ENCODE measurements at places on chromosomes 6 and 20.

DNA sequence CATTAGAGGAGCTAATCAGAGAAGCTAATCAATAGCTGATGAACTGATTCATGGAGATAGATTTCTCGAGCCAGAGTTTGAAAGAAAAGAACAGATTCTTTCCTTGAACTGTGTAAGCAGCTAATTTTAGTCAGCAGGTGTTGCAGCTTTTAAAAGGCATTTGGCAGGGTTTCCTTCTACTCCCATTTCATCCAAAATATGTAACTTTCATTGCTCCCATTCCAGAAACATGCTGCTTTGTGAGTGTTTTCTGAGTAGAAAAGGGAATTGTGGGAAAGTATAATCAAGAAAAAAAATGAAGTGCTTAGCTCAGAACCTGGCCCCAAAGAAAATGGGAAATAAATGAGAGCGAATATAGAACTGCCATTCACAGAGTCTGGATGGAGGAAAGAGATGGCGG is 20.8 kb downstream of the SLC35F1 start:
- DNase-seq = no peak

DNA sequence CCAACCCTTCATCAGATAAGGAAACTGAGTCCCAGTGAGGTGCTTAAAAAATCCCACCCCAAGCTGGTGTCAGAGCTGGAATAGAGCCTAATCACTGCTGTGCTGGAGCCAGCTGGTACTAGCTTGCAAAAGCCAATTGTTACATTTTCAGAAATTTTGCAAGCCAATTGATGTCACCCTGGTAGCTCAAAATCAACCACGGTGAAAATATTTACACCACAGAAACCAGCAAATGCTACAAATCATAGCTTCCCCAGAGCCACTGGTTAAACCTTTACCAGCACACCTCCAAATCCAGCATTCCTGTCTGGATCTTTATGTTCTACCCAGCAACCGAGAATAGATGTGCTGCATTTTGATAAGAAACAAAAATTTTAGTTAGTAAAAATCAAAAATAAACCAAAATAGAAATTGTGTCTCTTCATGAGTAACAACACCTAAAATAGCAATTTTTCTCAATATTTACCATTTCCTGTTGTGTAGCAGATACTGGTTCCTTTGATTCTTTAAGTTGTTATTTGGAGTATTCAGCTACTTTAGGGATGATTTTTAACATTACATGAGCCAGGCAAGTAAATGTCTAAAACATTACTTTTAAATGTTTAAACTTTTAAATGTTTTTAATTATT is 7.2 kb upstream of the LCA5 start:
- no peak for DNase-seq

DNA sequence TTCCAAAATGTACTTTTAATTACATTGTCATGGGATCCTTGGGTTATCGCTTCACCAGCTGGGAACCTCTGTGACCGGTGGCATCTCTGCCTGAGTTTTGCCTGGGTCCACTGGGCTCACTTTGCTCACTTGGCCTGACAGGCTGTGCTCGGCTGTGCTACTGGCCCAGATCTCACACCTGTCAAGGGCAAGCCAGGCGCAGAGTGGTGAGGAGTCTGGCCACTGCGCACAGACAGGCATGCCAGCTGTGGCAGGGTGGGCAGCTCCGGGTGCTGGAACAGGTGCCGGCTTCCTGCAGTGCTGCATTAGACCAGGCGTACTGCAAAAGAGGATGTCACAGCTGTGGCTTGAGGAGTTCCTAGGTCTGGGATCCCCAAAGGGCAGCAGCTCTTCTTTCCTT is 489.8 kb downstream of the TENT5A start:
- DNase-seq = no peak

DNA sequence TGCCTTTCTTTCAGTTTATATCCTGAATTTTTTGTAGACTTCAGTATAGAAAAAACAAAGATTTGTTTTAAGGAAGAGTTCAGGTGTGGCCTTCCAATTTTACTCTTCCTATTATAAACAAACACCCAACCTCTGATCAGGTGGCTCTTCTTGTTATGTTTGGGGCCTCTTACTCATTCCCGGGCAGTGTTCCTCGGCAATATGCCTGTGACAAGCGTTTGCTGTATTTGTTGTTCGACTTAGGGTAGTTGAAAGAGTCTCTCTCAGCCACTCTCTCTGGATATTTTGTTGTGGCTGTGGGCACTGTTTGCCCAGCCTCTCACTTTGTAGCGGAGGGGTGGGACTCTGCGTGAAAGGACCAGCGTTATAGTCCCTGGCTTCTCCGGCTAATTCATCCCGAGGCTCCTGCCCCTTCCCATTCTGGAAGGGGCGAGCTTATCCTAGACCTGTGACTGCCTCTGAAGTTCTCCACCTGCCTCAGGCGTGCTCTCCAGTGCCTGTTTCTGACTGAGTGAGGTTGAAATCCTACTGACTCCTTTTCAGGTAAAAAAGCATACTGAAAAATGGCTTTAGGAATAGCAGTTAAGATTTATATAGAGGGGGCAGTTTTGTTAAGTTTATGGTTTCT is 97.4 kb downstream of the PLCB4 start:
- no peak for DNase-seq

GRCh38 chr6:106511288-106512047 is 117.8 kb downstream of the RTN4IP1 start:
- DNase-seq = no peak

GRCh38 chr6:144594585-144594984 is 309.4 kb downstream of the UTRN start:
- no peak for DNase-seq

- no peak for DNase-seq
Observed at GRCh38 chr6:139131736-139132280, 3.1 kb upstream of the HECA start.

DNA sequence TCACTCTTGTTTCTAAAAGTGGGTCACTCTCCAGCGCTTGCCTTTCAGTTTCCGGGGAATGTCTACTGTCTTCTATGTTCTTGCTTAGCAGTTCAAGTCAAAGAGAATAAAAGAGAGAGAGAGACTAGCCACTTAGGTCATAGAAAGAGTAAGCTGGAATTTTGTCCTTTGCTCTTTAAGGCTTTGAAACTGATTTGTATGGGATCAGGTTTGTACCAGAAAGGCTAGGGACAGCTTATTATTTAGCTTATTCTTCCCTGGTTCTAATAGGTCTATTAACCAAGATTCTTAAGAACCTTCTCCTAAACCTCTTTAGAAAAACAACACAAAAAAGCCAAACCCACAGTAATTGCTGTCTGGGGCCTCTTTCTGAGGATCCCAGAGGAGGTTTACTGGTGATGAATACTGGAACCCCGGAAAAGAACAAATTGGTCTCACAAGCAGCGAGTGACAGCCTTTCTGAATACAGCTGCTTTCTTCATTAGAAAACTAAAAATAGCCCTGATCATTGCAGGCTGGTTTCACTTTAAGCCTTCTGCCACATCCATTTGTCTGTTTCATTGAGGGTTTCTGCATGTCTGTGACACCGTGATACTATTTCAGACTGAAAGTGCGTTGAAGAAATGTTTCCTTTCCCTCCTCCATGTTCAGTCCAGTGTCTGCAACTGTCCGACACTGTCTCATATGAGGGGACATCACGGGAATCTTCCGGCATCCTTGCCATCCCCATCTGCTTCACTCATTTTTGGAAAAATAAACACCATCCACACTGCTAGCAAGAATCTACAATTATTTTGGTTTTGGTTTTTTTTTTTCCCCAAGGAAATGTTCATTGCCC is 75.1 kb upstream of the ATXN1 start:
- DNase-seq = no peak

- DNase-seq = no peak
Observed at GRCh38 chr6:150445486-150445885, 76.7 kb downstream of the IYD start.

DNA sequence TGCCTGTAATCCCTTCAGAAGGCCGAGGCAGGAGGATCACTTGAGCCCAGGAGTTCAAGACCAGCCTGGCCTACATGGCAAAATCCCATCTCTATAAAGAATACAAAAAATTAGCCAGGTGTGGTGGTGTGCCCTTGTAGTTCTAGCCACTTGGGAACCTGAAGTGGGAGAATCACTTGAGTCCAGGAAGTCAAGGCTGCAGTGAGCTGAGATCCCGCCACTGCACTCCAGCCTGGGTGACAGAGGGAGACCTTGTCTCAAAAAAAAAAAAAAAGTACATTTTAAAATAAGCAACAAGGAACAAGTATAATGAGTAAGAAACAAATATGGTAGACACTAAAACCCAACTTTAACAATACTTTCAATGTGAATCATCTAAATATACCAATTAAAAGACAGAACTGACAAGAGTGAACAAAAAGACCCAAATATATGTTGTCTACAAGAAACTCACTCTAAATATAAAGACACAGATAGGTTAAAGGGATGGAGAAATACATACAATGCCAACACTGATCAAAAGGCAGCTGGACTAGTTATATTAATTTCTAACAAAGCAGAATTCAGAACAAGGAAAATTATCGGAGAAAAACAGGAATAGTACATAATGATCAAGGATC is 37.7 kb downstream of the RANBP9 start:
- DNase-seq = no peak

- no peak for DNase-seq
Observed at GRCh38 chr20:11718474-11719094, 199.1 kb upstream of the BTBD3 start.

DNA sequence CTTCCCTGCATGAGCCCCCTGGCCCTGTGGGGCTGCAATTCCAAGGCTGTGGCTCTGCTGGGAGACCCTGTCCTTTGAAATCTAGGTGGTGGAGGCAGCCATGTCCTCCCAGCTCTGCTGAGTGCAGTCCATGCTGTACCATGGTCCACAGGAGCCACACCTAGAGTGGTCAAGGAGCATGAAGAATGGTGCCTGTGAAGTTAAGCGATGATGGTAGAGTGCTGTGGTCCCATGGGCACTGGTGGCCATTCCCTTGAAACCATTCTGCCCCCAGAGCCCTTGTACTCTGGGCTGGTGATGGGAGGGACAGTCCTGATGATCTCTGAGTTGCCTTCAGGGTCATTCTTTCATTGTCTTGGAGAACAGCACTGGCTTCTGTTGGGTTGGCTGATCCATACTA is 55.3 kb downstream of the EFCAB8 start:
- DNase-seq = no peak

GRCh38 chr6:105804424-105804823 is 281.7 kb upstream of the PRDM1 start:
- DNase-seq = no peak

- DNase-seq = no peak
Observed at GRCh38 chr6:10861086-10861485, 20.8 kb downstream of the GCM2 start.

DNA sequence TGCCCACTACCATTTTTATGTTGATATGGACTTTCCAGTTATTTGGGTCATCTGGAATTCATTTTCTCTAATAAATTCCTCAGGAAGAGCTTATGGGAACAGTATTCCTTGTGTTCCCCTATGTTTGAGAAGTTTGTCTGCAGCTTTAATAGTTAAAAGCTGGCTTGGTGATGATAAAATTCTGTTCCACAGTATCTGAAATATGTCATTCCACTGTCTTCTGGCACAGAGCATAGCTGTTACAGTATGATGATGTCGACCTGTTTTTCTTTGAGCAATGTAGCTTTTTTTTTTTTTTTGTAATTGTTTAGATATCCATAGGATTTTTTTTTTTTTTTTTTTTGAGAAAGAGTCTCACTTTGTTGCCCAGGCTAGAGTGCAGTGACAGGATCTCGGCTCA is 43.2 kb downstream of the NCOA3 start:
- no peak for DNase-seq

- DNase-seq = no peak
Observed at GRCh38 chr6:56040223-56040622, 164.8 kb upstream of the BMP5 start.

DNA sequence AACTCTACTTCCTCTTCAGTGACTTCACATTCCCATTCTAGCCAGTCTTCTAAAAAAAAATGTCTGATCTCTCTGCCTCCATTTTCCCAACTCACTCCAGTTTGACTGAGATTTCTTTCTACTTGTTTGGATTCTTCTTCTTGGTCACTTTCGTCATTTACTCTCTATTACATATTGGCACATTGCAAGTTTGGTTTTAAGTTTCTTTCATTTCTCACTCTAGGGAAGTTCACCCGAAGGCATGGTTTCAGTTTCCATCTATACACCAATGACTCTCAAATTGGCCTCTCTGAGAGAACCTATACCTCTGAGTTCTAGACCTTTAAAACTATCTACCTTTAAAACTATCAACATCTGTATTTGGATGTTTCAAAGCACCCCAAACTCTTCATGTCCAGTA is 51.3 kb downstream of the CD109 start:
- DNase-seq = no peak

- no peak for DNase-seq
Observed at GRCh38 chr6:3208775-3209113, 18.7 kb downstream of the TUBB2B start.

Measured in large intestine (tissue), 12 donors.